ENCODE measurements at places on chromosomes 11 and 22.

- no peak for DNase-seq
Observed at GRCh38 chr22:45805413-45805812, 133.8 kb downstream of the ATXN10 start.

DNA sequence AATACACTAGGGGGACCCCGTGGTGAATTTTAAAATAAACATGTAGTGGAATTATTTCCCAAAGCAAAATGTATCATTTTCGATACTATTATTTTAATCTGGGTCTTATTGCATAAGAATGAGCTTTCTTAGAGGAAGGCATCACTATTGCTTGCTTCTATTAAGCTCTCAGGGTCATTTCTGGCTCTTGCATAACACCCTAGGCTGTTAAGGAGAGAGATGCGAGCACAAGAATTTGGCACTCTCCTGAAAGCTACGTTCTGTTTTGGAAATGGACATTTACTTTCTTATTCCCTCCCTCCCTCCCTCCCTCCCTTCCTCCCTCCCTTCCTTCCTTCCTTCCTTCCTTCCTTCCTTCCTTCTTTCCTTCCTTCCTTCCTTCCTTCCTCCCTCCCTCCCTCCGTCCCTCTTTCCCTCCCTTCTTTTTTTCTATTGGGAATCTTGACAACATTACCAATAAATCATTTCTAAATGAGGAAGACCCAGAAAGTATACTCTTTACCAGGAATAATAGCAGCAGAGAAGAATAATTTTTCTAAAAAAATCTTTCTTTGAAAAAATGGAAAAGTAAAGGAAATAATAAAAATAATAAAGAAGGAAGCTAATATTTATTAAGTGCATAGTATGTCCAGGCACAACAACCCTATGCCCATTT, 83.6 kb upstream of the BDNF start:
- no peak for DNase-seq

- DNase-seq, result no peak
Observed at GRCh38 chr11:65917434-65918210, 1.2 kb downstream of the C11orf68 start.

DNA sequence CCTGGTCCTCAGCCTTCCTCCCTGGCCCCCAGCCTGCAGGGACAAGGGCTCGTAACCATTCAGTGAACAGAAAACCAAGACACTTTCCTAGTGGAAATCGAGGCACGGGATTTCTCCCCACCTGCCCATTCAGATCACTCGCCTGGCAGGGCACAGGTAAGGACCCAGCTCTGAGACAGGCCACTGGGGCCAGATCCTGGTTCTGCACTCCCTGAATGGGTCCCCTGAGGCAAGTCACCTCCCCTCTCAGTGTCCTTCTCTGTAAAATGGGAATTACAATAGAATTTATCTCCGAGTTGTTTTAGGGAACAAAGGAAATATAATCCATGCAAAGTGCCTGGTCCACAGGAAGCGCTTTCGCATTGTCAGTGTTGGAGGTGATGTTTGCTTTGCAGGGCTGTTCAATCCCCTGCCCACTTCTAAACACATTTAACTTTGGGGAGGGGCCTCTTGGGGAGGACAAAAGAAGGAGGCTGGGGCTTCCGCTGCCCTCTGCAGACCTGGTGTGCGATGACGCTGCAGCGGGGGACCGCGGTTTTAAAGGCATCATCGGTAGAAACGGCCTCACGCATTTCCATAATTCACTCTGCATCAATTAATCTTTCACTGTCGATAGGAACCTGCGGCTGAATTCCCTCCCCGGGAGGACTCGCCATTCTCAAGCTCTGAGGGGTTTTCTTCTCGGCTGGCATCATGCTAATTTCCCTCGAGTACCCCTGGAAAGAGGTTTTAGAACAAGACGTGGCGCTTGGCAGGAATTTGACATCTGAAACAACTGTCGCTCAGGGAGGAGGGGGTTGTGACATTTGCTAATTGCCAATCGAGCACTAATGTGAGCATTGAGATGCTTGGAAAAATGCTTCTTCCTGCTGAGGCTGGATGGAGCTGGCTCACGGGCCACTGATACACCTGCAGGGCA, 70.4 kb upstream of the FGF3 start:
- no peak for DNase-seq

DNA sequence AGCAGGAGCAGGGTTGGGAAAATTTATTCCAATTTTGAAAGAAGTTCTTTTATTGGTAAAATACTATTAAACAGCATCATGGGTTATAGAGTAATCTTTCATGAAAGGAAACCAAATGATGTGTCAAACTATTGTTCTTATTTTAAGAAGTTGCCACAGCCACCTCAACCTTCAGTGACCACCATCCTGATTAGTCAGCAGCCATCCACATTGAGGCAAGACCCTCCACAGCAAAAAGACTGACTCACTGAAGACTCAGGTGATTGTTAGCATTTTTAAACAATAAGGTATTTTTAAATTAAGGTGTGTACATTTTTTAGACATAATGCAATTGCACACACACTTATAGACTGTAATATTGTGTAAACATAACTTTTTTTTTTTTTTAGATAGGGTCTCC, 3.7 kb upstream of the HEPHL1 start:
- no peak for DNase-seq
